ENCODE measurements at places on chromosomes 6 and 20.

DNA sequence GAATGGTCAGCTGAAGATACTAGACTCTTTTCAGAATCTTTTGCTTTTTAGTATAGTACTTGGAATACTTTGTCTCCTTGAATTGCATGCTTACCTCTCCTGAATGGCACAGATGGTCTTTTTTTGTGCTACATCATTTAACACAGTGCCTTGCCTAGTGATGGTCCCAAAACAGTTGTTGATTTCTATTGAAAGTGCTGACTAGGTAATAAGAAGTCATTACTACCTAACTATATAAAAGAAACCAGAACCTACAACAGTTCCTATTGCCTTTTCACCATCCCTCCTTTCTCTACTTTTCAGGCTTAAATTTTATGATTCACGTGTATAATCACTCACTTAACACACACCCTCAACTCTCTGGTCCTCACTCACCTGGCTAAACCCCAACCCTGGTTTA, 64.6 kb upstream of the PRND start:
- no peak for DNase-seq

DNA sequence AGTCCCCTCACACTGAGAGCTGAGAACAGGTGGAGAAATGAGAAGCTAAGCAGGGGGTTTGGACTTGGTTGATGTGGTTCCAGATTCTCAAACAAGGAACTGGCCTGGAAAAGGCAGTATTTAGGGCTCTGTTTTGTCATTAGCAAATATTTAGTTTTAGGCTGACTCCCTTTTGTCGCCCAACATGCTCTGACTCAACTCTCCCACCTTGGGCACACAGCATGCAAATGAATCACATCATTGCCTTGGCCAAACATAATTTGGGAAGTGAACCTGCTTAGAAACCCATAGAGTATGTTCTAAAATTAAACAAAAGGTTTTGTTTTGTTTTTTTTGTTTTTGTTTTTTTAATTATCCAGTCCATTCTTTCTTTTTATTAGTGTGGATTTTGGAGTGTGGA, 9.5 kb upstream of the UQCC2 start:
- no peak for DNase-seq

GRCh38 chr6:36247693-36248092, 22.2 kb upstream of the PNPLA1 start:
- no peak for DNase-seq

GRCh38 chr6:104728448-104728847, 131.3 kb downstream of the HACE1 start:
- no peak for DNase-seq

DNA sequence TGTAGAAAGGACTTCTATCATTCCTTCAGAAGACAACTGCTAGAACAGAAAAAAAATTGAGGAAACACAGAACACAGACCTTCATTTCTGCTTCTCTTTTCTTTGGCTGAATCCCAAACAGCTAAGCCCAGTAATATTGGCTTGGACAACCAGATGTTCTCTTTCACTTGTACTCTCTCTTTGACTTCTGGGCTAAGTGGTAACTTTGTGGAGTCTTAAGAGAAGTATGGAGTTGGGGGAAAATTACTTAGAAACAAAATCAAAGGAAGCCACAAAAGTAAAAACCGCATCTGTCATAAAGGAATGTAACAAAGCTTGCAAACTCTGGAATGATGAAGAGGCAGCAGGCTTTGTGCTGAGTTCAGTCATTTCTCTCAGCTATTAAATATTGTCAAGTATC, 587.5 kb downstream of the CBLN4 start:
- DNase-seq: no peak

GRCh38 chr20:692044-692443, 16.4 kb upstream of the SCRT2 start:
- DNase-seq: no peak

DNA sequence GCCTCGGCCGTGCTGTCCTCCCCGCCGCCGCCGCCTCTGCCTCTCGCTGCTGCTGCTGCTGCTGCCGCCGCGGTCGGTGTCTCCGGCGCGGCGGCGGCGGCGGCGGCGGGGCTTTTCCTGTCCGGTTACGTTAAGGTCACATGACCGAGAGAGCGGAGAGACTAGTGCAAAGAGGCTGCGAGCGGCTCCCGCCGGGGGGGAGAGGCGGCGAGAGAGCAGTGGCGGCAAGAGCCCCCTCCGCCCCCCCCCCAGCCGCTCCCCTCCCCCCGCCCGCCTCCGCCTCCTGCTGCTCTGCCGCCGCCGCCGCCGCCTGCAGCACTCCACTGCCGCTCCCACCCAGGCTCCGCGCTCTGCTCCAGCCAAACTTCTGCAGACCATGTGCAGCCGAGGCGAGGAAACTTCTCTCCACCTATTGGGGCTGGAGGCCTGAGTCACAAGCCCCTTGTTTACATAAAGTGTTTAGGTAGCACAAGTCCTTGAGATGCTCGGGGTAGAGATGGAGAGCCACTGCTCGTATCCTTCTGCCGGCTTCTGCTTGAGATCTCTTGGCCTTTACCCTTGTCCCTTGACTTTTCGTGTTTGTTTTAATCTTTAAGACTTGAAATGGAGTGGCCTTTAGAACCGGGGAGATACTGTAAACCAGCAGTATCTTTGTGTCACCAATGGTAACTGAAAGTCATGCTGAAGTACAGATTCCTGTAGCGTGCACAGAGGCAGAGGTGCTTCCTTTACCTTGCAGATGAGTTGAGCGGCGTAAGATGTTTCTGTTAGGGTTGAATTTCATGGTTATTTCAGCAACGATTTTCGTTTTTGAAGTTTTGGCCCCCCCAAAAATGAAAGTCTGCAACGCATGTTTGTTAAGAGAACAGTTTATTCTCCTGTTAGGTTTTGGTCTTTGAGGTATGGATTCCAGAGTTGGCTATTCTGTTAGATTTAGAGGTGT, at the start of gene ZBTB2:
Gene ZBTB2 (minus strand): TSS at position 89 of the 943 bp plus-strand sequence. CDS start 17,922 bp downstream, outside the sequence.
- peak; percentile 30 for DNase-seq

DNA sequence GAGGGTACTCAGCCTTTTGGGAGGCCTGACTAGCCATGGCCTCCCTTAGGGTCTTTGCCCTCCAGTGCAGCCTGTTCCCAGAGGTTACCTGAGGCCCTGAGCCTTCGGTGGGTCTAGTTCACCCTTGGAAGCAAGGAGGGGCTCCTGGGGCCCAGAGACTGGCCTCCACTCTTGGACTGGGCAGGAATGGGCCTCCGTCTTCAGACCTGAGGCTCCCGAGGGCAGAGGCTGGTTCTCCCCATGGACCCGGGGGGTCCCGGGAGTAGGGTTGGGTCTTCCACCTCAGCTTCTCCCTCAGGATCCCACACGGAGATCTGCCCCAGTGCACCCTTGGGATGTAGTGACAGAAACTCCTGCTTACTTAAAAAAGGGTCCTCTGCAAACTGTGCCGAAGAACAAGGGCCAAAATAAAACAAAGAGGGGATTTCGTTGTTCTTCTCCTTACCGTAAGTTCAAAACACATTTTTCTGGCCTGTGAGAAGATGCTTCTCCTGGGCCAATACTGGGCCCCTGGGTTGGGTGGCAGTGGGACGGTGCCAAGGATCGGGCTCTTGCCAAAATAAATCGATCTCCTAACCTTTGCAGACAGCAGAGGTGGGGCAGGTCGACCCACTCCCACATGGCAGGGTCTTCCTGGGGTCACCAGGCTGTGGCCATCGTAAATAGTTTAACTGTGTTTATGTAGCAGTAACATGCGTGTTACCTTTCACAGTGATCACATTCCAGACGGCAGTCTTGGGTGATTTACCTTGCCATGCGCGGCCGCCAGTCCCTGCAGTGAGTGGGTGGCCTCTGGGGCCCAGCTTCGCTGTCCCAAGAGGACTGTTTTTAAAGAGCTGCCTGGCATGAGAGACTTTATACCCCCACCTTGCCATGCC, 151.8 kb downstream of the VEGFA start:
- DNase-seq: no peak

DNA sequence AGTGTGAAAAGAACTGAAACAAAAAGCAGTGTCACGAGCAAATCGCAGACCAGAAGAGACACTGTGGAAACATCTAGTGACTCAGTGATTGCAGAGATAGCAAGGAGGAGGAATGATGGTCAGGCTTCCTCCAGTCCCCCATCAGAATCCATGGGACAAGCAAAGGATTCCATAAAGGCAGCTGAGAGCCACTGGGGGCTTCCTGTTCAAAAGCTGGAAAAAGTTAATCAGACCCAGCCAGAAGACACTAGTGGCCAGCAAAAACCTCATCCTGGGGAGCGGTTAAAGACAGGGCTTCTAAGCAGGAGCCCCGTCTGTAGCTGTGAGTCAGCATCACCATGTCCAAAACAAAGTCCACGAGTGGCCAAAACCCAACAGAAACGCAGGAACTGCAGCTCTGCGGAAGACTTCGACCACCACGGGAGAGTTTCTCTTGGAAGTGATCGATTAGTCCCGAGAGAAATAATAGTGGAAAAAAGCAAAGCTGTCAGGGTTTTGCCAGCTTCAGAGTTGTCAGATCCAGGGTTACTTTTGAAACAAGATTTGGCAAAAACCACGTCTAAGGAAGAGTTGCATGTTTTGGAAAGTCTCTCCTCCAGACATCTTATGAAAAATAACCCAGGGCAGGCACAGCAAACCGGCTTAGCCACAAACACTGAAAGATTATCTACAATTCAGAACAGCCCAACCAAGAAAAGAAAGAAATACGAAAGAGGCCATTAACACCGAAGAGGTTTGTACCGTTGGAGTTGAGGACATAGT, 51.0 kb downstream of the JAG1 start:
- no peak for DNase-seq

GRCh38 chr20:828987-829386, 4.5 kb upstream of the FAM110A start:
- DNase-seq: no peak

DNA sequence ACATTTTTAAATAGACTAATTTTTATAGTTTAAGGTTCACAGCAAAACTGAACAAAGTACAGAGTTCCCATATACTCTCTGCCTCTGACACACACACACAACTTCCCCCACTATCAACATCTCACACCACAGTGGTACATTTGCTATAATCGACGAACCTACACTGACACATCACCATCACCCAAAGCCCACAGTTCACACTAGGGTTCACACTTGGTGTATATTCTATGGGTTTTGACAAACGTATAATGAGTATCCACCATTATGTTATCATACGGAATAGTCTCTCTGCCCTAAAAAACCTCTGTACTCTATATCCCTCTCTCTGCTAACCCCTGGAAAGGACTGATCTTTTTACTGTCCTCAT, 15.6 kb downstream of the TMEM30A start:
- no peak for DNase-seq

GRCh38 chr6:45677381-45678284, 299.9 kb upstream of the SUPT3H start:
- no peak for DNase-seq

DNA sequence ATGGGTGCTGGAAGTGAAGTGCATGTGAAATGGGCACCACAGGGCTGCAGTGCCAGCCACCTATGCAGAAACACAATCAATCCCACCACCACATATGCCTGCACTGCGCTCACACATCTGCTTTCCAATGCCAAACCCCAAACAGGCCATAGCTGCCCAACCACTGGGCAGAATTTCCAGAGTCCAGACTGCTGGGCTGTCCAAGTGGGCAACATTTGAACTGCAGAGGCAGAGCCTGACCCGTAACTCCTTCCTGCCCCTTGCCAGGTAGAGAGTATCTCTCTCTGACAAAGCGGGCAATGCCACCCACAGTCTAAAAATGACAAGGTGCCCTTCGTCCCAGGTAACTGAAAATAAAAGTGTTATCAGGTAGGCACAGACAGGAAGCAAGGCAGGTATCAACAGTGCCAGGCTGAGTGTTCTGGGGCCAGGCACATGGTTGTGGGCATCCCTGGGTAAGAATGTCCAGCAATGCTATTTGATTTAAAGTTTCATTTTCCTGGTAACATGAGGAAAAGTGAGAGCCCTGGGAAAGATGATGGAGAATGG, 79.5 kb downstream of the FOXA2 start:
- no peak for DNase-seq

DNA sequence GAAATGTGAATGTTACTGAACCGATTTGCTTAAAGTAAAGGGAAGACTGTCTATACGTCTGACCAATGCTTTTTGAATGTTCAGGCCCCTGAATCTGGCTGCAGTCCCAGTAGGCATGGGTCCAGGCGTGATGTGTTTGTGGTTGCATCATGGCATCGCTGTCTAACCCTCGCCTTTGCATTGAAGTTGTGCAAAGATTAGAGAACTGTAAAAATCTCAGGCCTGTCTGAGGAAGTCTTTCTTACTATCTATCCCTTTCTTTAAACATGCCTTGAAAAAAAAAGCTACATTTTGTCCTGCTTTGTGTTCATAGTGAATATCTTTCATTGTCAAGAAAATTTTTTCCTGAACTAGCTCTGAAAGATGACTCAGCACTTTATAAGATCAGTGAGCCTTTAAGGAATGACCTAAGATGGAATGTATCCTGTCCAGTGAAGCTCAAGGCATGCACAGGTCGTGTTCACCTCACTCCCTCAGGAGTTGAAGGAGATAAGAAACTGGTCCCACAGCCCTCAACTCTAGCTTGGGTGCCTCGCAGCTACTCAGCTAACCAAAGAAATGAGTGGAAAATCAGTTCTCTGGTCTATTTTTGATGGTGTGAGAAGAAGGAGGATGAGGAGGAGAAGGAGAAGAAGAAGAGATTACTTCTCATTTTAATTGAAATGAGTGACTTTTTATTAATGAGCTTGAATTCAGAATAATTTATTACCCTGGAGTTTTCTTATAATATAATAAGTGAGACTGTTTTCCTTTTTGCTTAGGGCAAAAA, 48.6 kb downstream of the TPD52L1 start:
- no peak for DNase-seq

- no peak for DNase-seq
Observed at GRCh38 chr6:24520929-24521546, 26.3 kb downstream of the ALDH5A1 start.

DNA sequence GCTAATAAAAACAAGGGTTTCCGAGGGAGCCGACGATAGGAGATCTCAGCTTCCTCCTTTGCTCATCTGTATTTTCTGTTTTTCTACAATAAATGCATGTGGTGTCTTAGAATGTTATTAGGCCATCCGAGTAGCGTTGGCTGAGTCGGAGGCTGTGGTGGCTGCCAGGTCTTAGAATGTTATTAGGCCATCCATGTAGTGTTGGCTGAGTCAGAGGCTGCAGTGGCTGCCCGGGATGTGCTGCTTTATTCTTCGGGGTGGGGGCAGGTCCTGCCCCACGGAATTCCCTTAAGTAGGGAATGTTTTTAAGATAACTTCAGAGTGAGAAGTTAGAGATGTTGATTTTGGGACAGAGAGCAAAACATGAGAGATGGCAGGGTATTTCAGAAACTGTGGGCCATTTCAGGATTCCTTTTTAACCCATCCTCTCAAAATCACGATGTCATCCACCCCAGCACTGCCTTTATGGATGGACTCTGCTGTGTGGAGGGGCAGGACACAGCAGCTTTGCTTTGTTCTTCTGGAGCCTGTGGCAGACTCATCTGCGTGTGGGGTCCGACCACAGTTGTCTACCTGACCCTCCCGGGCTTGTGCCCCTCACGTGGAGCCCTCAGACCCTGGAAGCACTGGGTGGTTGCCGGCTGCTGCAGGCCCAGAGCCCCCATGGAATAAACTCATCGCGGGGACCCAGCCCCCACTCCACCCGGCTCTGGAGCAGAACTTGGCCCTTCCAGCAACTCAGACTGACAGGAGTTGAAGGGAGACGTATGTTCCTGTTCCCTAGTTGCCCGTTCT, 20.4 kb downstream of the OSBPL2 start:
- peak; percentile 44 for DNase-seq
